Endothelial cell (in vitro differentiated cells): ENCODE measurements at places on chromosomes 12 and 14. TPM values are rescaled to one million over a fixed set of nuclear protein-coding genes. Genes with fewer than 3 reads are reported as not detected.

Gene EML5
- 0.13 TPM for total RNA-seq

Gene RARG
- total RNA-seq = 7.9 TPM

DNA sequence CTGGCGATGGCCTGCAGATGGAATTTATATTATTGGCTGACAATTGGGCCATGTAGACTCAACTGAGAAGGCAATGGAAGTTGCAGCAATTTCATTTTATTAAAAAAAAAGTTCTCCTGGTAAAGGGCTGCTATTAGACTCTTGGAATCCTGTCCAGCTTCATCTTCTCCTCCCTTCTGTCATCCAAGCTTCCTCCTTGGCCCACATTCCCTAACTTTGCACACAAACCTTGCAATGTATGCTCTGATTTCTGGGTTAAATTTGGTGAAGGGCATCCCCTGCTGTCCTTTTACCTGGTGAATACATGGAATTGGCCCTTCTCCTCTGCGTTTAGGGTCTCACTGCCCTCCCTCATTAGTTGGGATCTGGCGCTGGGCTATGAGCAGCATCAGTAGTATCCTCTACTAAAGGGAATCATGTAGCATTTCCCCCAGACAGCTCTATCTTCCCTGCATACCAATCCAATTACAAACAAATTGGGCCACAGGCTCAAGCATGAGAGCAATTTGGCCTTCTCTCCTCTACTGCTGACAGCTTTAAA, 336.9 kb downstream of the BMP4 start:
- no peak overlapping the region for H3K27ac ChIP-seq
- no peaks in the 10 kb centered on the region for H3K36me3 ChIP-seq
- no peaks in the 10 kb centered on the region for H3K27me3 ChIP-seq
- no peak overlapping the region for H3K4me3 ChIP-seq
- no peaks in the 10 kb centered on the region for H3K4me1 ChIP-seq

DNA sequence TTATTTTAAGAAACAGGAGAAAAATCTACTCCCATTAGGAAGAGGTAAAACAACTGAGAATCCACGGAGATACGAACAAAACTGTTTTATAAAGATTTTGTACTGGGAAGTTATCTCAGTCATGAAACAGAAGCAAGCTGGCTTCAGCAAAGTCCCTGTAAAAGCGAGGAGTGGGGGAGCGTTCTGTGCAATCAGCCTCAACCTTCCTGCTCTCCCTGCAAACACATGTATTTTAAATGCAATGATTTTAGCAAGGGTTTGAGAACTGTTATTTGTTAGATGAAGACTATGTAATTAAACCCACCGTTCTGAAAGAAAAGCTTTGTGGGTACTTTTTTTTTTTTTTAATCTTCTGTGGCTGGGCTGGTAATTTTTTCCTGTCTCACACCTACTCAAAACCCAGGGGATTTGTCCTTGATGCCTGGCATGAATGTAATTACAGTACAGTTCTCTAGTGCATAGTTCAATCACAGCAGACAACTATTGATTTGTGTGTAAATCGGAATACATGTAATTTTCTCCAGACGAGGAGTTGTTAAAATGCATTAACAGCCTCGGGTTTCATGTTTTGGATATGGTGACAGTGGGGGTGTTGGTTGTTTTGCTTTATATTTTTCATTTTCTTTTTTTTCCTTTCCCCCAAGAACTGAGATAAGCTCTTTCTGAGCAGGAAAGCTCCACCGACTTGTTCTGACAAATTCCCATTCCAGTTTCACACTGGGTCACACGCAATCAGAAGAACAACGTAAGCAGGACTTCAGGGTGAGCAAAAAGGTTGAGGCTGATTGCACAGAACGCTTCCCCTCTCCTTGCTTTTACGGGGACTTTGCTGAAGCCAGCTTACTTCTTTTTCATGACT, 153.6 kb downstream of the PHLDA1 start:
- DNase-seq = no peak
- H3K4me3 ChIP-seq = no peak overlapping the region
- H3K27ac ChIP-seq = no peak overlapping the region
- H3K4me1 ChIP-seq = peaks cover 10% of the 10 kb centered on the region
- no peaks in the 10 kb centered on the region for H3K27me3 ChIP-seq
